WERI-Rb-1 (cell line): ENCODE measurements at places on chromosomes 1 and 21.

DNA sequence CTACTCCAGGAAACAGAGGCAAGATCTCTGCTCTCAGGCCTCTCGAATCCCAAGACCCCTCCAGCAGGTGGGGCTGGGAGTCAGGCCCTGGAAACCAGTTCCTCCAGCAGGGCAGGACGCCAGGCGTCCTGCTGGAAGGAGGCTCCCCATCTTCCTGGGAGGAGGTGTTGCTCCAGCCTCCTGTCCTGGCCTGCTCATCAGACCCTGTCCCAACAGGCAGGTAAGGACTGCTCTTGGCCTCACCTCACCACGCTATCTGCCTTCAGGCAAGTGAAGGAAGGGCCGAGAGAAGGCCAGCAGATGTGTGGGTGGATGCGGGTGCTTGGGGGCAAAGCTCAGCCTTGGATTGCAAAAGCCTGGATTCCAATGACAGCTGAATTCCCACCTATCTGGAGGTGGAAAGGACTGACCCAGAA lies 82.9 kb downstream of the SSBP3 start:
- no peak for DNase-seq

- no peak for DNase-seq
Measured at GRCh38 chr1:91526496-91526895, 25.8 kb downstream of the CDC7 start.

- peak; percentile 72 for DNase-seq
Measured at GRCh38 chr21:39913706-39914305, 46.6 kb downstream of the PCP4 start.

GRCh38 chr1:201648066-201648906 lies 109.4 kb downstream of the NAV1 start:
- peak; percentile 92 for DNase-seq

DNA sequence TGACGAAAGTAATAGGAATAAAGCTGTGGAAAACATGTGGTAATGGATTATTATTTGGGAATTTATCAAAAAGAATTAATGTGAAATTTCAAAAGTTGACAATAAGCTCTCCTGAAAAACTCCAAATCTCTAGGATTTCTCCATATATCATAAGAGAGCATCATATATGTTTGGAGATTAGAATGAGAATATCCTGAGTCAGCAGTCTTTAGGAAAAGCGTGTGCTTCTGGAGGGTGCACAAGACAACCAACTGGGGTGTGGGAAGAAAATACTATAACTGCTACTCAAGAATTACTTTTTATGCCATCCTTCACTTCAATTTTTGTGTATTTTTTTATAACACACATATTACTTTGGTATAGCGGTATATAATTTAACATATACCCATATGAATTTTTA lies 19.7 kb downstream of the ELK4 start:
- no peak for DNase-seq

GRCh38 chr1:117210831-117211261 lies at the start of gene VTCN1:
Gene VTCN1 (minus strand): TSS chr1:117210927. CDS start chr1:117210855, 72 bp downstream.
- DNase-seq: no peak

DNA sequence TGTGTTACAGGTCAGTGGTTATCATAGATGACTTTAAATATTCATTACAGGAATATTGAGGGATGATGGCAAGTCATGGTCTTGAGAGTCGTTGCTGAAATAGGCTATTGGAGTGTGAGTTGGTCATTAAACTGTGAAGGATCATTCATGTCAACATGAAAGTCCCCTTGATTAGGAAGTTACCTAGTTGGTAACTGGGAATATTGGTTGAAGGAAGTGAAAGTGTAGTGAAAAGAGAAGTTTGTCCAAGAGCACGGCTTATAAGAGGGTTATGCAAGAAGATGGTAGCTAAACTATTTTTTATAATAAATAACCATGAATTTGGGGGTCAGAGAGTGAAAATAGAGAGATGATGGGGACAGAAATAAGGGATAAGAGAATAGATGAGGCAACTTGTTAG lies 16.9 kb downstream of the CRB1 start:
- no peak for DNase-seq

DNA sequence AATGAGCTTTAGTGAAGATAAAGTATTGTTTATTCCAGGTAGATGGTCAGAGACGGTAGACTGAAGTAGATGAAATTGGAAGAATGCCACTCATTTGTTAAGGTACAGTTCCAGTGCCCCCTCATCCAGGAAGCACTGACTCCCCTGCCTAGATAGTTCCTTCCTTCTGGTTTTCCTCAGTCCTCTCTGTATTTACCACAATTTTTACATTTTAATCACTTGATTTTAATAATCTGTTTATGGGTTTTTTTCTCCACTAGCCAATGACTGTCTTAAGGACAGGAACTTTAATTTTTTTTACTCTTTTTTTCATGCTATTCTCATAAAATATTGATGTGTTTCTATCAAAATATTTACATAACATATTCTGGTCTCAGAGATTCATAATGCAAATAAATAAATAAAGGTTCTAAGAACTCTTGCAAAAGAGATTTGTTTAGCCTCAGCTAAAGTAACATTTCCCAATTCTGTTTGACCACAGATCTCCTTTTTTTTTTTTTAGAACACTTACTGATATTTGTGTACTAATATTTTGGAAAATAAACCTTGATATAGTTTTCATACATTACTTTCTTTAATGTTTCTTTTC lies 651.6 kb downstream of the PLPP3 start:
- DNase-seq: no peak

GRCh38 chr1:217036757-217037156 lies 313.5 kb upstream of the ESRRG start:
- DNase-seq: no peak

DNA sequence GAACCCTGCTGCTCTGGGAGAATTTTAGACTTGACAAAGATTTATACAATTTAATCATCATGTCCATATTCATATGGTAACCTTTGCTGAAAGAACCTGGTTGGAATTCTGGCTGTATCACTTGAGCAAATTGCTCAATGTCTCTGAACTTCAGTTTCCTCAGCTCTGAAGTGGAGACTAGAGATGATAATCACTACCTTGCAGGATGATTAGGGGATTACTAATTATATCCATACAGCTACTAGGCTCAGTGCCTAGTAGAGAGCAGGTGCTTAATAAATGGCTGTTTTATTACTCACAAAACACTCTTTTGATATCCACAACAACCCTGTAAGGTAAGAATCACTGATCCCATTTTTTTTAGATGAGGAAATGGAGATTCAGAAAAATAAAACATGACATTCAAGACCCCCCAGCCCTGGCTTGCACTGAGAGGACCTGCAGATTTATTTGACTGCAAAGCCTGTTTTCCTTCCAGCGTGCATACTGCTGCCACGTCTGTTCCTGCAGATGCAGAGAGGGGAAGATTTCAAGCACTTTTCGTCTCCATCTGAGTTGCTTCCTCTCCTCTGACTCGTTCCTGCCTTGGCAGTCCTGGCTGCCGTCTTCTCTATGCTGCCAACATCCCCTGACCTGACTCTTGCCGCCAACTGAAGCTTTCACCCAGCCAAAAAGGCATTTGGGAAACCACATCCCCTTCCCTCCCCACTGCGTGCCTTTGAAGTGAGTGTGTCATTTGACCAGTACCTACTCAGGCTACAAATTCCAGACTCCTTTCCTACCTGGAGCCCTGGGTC lies 203.0 kb downstream of the PLPP3 start:
- DNase-seq: no peak

GRCh38 chr1:53401813-53402745 lies 57.1 kb upstream of the DMRTB1 start:
- DNase-seq: peak; percentile 68

GRCh38 chr1:43655953-43656352 lies 6.0 kb downstream of the KDM4A start:
- no peak for DNase-seq

GRCh38 chr1:8604041-8604945 lies 213.1 kb downstream of the RERE start:
- DNase-seq: no peak

- DNase-seq: no peak
Measured at GRCh38 chr1:41533731-41534080, 49.2 kb upstream of the EDN2 start.

DNA sequence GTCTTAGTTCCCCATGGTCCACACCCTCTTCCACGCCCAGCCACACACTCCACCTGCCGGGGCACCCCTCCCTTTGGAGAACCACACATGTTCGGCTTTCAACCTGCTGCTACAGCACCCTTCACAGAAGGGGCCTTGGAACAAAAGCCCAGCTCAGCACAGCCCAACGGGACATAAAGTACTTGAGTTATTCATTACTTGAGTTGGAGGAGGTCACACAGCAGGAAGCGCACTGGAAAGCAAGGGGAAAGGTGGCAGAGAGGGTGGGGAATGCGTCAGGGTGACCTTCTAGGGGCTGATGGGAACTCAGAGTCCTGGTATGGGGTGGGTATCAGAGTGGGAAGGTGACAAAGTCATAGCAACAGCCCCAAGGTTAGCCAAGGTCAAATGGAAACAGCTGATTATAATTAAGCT lies 3.0 kb upstream of the ATP1B1 start:
- DNase-seq: no peak

- peak; percentile 18 for DNase-seq
Measured at GRCh38 chr1:67213164-67213563, 46.9 kb downstream of the IL23R start.

GRCh38 chr1:145845514-145846161 lies at the start of gene NUDT17:
Gene NUDT17 (plus strand): TSS chr1:145845630. CDS start chr1:145845641, 11 bp downstream.
- DNase-seq: peak; percentile 95

- DNase-seq: no peak
Measured at GRCh38 chr1:186195377-186195931, 179.6 kb downstream of the TPR start.

GRCh38 chr21:36710729-36711048 lies 11.8 kb downstream of the SIM2 start:
- no peak for DNase-seq

DNA sequence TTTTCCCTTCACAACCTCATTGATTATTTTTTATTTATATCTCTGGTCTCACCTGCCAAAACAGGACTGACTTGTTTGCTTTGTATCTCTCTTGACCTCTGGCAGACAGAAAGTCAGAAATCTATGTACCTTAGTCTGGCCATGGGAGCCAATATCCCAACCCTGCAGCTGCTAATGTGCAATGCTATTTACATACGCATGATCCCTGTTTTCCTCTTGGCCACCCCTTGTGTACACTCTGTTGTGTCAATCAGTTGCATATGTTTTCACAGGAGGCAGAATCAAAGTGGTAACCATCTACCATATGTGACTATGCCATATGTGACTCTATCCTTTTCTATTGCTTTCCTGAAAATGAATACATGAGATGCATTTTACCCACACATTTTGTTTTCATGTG lies 688.8 kb downstream of the PLA2G4A start:
- no peak for DNase-seq

- DNase-seq: no peak
Measured at GRCh38 chr1:6130036-6130435, 50.1 kb downstream of the CHD5 start.

DNA sequence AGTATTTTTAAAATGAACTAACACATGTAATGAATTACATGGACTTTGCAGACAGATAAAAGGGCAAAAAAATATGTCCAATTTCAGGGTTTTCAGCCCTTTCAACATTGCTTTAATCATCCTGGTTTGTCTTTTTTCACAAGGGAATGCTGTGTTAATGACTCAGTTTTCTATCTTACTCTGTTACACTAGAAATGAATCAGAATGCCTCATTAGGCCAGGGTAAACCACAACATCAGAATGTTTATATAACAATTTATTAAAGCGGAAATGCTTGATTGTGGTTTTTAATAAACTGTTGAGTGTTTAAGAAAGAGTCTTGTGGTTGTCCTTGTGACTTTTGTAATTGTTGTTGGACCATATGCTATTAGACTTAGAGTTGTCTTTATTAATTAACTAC lies 13.5 kb downstream of the GORAB start:
- DNase-seq: no peak

- no peak for DNase-seq
Measured at GRCh38 chr1:40232444-40232843, 15.3 kb upstream of the TMCO2 start.

GRCh38 chr1:245874942-245875580 lies 632.0 kb downstream of the SMYD3 start:
- DNase-seq: no peak

GRCh38 chr1:28602536-28603439 lies 10.7 kb downstream of the RAB42 start:
- DNase-seq: peak; percentile 59

- peak; percentile 41 for DNase-seq
Measured at GRCh38 chr1:25486602-25487001, 55.9 kb downstream of the MACO1 start.

DNA sequence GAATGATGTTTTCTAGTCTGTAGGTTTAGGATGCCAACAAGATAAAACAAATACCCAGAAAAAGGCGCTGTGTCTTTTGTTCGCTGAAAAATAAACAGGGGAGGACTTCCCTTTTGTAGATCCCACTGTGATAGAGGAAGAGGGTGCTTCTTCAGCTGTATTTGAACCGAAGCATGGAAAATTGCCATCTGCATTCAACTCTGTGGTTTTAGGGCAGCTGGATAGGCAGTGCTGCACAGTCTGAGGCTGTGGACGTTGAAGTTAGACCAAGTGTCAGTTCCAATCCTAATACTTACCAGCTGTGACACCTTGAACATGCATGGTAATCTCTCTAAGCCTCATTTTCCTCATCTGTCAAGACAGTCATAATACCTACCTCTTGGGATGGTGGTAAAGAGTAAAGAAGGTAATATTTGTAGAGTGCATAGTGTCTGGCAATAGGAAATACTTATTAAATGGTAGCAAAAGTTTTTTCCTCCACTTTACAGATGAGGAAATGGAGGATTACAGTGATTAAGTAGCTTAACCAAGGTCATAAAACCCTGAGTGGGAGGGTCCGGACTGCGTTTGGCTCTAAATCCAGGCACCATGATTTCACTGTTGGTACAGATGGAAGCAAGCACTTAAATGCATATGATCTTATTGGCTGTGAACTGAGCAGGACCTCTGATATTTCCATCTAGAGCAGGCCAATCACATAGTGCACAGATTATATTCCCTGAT lies 48.5 kb downstream of the UTP25 start:
- DNase-seq: peak; percentile 76

GRCh38 chr1:114295321-114295720 lies 141.7 kb upstream of the SYT6 start:
- no peak for DNase-seq

DNA sequence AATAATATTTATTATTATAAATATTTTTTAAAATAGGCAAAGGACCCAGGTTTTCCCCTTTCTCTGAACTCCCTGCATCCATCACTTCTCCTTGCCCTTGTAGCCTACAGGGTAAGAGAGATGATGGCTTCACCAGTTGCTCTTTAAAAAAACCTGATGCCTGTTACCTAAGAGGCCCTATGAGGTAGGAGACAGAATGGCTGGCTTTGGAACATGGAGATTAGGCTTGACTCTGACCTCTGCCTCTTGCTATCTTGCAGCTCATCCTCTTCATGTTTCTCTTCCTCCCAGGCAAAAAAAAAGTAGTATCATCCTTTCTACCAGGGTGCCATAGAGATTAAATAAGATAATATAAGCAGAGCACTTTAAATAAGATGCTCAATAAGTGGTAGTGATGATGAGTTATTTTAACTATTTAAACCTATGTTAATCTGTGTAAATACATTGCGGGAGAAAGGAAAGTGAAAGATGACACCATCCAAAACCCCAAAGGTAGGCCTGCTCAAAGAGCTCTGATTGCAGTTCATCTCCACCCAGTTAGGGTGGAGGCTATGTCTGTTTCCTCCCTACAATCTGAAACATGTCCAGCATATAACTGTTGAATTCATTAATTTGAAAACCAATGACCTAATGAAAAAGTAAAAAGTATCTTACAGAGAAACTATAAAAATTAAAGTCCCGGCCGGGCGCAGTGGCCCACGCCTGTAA lies 51.8 kb downstream of the RGS2 start:
- DNase-seq: no peak
